Subcutaneous preadipocyte (primary cell): ENCODE measurements at places on chromosomes 5 and 9. TPM values are rescaled to one million over a fixed set of nuclear protein-coding genes. Genes with fewer than 3 reads are reported as not detected.

The PTGS1 gene
- total RNA-seq, result 39.9 and 83.0 TPM in 2 replicates

The MYOT gene
- total RNA-seq, result not detected in 2 replicates

The TAF11L5 gene
- total RNA-seq, result not detected in 2 replicates

The MCCC2 gene
- total RNA-seq, result 23.1 and 32.1 TPM in 2 replicates

The LECT2 gene
- not detected in 2 replicates for total RNA-seq

The DIRAS2 gene
- total RNA-seq, result under 0.01 TPM in 1 of 2 replicates, not detected in the other

The SPINK7 gene
- not detected in 2 replicates for total RNA-seq
